ENCODE measurements at places on chromosomes 11 and 22.

DNA sequence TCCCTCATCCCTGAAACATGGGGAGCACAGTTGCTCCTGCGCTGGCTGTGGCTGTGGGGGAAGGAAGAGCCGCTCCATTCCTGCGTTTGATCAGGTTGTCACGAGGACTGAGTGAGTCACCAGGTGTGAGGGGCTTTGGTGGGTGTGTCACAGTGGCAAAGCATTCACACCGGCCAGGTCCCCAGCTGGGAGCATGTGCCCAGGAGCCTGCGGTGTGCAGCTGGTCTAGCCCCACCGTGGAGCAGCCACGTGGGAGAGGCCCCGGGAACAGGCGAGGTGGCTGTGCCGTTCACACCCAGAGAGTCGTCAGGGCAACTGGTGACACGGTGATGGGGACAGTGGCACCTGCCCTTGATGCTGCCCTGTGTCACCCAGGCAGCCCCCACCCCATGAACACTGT is 47.6 kb upstream of the PPARA start:
- no peak for DNase-seq

DNA sequence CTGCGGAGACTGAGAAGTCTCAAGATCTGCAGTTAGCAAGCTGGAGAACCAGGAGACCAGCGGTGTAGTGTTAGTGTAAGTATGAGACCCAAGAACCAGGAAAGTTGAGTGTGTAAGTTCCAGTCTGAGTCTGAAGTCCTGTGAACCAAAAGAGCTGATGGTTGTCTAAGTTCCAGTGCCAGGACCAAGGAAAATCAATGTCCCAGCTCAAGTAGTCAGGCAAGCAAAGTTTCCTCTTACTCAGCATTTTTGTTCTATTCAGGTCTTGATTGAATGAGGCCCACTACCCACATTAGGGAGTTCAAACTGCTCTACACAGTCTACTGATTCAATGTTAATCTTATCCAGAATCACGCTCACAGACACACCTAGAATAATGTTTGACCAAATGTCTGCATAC is 11.0 kb downstream of the USP28 start:
- no peak for DNase-seq

- no peak for DNase-seq
Measured at GRCh38 chr11:121890946-121891515, 225.0 kb downstream of the BLID start.

GRCh38 chr11:110453684-110454354 is 24.1 kb downstream of the FDX1 start:
- no peak for DNase-seq

- no peak for DNase-seq
Measured at GRCh38 chr11:9277176-9277575, 12.0 kb upstream of the DENND5A start.

- no peak for DNase-seq
Measured at GRCh38 chr11:121578251-121578976, 125.6 kb upstream of the SORL1-AS1 start.

DNA sequence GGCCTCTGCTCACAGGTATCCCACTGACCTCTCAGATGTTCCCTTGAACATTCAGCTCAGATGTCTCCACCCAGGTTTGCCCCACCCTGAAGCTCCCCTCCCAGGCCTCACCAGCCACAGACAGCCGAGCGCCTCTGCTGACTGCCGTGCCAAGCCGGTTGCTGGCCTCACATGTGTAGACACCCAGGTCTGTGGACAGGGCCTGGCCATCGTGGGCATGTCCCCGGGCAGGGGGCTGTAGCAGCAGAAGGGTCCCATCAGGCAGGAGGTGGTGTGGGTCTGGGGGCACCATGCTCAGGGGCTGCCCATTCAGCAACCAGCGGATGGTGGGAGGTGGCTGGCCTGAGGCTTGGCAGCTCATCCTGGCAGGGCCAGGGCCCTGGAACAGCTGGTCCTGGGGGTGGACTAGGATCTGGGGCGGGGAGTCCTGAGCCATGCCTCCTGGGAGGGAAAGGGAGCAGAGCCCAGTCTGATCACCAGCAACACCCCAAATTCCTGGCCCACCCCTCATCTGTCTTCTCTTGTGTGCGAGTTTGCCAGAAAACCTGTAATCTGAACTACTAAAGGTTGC is 759 bp downstream of the ROBO4 start:
- no peak for DNase-seq

DNA sequence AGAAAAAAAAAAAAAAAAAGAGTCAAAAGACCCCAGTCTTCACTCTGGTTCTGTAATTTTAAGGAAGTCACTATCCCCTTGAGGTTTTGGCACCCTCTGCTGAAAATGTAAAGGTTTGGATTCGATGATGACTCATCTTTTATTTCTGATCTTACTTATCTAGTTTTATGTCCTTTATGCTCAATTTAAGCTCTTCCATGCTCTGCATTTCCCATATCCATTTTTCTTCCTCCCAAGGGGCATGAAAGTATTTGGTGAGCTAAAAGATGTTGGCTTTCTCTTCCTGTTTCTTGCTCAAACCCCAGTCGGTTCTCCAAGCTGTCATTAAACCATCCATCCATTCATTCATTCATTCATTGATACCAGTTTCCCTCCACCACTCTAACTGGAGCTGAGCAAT is 61.0 kb upstream of the CDON start:
- DNase-seq: no peak

DNA sequence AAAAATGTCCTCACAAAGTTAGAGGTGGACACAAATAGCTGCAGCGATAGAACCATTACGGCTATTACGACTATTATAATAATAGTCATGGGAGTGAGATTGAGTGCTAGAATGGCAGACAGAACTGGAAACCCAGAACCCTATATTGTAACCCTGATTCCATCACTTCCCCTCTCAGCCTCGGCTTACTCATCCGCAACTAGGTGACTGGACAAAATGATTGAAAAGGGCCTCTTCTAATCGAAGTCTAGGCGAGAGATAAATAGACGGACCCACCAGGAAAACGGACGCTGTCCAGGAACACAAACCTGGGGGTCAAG is 629 bp downstream of the PSMA1 start:
- DNase-seq: no peak

DNA sequence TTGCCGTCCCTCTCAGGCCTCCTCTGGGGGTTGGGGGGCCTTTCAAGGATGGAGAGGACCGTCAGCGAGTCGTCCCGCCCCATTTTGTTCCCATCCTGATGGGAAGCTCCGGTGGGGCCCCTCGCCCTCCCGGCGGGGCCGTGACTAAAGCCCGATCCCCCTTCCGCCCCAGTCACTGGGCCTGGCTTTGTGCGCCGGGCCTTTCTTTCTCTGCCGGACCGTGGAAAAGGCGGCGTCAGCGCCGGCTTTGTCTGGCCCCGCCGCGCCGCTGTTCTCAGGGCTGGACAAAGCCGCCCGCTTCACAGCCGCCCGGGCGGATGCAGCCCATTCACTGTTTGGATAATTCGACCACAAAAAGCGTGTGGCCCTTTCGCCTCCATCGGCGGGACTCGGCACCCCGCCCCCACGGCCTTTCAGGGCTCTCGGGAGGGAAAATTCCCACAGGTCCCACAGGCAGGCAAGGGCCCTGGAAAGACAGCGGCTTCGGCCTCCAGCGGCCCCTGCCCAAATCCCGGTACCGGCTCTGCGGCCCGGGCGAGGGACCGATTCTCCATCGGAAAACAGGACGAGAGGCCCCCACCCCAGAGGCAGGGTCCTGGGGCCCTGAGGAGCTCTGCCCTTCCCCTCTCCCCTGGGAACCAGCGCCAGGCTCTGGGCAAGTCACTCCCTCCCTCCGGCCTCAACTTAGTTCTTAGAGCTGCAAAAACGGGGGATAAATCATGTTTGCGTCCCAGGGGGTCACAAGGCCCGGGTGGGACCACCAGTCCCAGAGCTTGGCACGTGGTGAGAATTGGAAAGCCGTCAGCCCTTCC is 87.2 kb downstream of the WNT7B start:
- DNase-seq: no peak

GRCh38 chr11:72446929-72447769 is 12.8 kb upstream of the CLPB start:
- DNase-seq: peak; percentile 70

- no peak for DNase-seq
Measured at GRCh38 chr11:117442869-117443239, 115.2 kb downstream of the CEP164 start.

GRCh38 chr11:109425554-109425953 is 3.6 kb downstream of the C11orf87 start:
- DNase-seq: no peak

DNA sequence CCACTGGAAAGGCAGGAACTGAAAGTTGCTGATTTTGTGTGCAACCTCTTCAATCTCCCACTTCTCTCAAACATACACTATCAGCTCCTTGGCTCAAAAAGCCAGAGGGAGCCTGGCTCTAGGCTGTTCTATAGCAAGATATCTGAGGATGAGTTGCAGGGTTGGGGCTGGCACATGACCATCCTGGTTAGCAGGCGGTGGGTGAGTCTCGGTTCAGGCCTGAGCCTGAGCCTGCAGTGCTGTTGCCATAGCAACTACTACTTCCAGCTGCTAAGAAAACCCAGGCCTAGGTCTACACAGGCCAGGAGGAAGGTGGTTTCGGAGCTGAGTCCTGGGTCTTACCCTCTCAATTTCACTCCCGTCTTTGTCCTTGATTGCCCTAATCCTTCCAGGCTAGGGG is 39.0 kb downstream of the CWC15 start:
- DNase-seq: peak; percentile 11

DNA sequence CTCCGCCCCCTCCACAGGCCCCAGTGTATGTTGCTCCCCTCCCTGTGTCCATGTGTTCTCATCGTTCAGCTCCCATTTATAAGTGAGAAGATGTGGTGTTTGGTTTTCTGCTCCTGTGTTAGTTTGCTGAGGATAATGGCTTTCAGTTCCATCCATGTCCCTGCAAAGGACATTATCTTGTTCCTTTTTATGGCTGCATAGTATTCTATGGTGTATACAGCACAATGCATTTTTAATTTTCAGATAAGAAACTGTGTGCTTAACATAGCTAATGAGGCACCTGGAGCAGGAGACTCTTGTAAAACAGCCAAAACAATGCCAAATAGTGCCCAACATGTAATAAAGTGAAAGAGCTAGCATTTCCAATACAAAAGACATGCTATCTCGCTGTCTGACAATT is 21.8 kb downstream of the ALG9 start:
- DNase-seq: no peak

DNA sequence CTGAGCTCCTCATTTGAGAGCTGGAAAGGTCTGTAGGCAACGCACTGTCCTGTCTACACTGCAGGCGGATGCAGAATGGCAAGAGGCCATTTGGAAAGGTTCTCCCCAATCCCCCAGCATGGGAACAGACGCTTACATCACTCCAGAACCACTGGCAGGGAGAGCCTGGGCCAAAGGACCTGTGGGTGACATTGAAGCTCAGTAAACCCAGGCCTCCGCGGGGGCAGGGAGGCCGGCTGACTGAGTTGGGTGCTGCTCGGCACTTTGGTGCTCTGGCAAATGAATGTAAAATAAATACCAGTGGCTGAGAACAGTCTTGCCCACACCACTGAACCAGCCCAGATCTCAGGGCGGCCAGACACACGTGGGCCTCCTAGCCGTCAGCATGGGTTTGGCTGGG is 22.4 kb downstream of the TOM1 start:
- no peak for DNase-seq

- DNase-seq: no peak
Measured at GRCh38 chr11:117849781-117850414, 25.4 kb upstream of the FXYD2 start.

DNA sequence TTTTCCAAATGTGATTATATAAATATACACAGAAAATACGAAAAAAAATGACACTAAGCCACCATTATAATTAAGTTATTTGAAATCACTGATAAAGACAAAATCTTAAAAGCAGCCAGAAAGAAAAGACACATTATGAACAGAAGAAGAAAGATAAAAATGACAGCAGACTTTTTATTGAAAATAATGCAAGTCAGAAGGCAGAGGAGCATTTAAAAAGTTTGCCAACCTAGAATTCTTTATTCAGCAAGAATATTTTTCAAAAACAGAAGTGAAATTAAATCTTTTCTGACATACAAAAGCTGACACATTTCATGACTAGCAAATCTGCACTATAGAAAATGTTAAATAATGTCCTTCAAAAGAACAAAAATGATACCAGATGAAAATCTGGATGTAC is 77.8 kb downstream of the CD82 start:
- no peak for DNase-seq

DNA sequence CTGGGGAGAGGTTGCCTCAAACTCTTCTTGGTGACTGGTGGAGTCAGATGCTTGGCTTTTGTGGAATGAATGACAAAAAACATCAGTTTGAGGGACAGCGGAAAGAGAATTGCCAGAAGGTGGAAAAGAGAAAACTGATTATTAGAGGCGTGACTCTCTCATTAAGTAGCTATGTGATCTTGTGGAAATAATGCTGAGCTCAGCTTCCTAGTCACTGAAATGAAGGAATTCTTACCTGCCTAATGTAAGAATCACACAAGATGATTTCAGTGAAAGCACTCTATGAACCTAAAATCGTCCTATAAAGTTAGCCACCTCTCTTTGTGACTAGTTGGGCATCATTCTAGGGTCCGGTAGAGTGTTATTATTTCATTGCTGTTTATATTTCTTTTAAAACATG is 498.8 kb downstream of the TMEM135 start:
- DNase-seq: no peak

- no peak for DNase-seq
Measured at GRCh38 chr22:29044657-29045176, 16.9 kb downstream of the C22orf31 start.

- no peak for DNase-seq
Measured at GRCh38 chr11:93501856-93502255, 41.3 kb downstream of the SMCO4 start.

- DNase-seq: no peak
Measured at GRCh38 chr22:23241562-23242472, 61.5 kb downstream of the BCR start.

DNA sequence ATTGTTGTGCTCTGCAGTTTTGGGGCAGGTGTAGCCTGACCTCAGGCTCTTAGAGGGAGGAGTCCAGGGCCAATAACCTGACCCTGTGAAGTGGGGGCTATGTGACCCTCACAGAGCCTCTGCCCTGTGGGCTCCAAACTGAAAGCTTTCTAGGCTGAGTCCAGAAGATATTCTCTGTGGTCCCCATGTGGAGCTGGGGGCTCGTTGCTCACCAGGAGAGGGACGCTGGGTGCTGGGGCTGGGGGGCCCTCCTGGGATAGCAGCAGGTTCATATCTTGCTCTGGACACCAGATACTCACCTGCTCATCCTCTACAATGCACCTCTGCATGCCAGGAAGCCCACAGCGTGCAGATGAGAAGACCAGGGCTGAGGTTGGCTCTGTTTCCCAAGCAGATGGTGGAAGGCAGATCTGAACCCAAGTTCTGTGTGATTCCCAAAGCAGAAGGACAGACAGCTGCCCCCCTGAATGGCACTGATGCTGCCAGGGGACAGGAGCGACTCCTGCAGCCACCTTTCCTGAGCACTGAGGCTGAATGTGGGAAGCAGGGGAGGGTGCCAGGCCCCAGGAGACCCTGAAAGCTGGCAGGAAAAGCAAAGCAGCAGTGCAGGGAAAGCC is 1022.0 kb downstream of the TBC1D22A start:
- no peak for DNase-seq
